CD4-positive, alpha-beta T cell treated with Interleukin-6 at 100 ng/mL for 8 hours (primary cell): ENCODE measurements at places on chromosomes 11 and 22.

- no peak for DNase-seq
Observed at GRCh38 chr11:5038341-5038740, 8.0 kb upstream of the OR52J3 start.

DNA sequence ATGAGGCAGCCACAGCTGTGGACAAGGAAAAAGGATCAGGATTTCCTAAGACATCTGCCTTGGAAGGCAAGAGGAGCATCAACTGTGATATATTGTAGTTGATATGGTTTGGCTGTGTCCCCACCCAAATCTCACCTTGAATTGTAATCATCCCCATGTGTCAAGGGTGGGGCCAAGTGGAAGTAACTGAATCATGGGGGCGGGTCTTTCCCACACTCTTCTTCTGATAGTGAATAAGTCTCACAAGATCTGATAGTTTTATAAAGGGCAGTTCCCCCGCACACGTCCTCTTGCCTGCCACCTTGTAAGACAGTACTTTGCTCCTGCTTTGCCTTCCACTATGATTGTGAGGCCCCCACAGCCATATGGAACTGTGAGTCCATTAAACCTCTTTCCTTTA is 10.2 kb downstream of the RIC8A start:
- DNase-seq = no peak

GRCh38 chr22:35330258-35330861 is 30.7 kb downstream of the TOM1 start:
- peak; percentile 77 for DNase-seq

DNA sequence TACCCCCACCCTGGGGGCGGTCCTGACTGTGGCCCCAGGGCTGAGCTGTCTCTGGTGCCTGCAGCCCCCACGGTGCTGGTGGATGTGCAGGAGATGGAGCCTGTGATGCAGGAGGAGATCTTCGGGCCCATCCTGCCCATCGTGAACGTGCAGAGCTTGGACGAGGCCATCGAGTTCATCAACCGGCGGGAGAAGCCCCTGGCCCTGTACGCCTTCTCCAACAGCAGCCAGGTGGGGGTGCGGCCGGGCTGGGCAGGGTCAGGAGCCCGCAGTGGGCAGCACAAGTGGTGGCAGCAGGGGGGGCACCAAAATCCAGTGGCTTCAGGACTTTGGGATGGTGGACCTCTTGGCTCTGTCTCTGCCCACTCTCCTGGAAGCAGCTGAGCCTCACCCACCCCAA is 8.0 kb upstream of the NDUFS8 start:
- DNase-seq = no peak

DNA sequence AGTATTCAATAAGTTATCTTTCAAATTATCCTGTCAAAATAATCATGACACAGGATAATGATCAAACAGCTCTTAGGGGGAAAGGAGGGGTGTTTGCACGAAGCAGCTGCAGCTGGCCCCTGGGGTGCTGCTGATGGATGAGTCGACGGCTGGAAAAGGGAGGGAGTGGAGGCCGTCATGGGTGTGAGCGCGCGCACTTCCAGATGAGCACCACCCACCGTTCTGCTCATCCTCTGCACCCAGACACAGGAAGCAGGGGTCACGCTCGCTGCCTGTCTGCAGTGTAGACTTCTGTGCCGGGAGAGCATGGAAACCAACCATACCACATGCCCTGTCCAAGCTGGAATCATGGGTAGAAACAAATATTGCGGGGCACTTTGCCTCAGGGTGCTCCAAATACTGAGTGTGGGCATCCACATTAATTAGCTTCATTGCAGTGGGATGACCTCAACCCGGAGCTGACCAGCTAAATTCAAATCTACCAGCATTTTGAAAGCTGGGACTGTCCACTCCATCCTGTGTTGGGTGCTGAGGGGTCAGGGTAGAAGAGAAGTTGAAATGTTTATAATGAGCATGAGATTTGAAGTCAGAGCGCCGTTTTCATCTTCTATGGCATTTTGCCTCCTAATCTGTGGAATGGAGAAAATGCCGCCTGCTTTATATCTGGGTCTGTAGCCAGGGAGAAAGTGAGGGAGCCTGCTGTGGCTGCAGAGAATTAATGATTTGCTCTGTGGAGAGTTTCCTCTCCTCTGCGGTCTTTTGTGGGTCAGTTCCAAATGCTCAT is 802.4 kb downstream of the TBC1D22A start:
- no peak for DNase-seq

- no peak for DNase-seq
Observed at GRCh38 chr11:95939091-95939490, 15.2 kb upstream of the MTMR2 start.

GRCh38 chr11:19173964-19174638 is 27.7 kb downstream of the CSRP3 start:
- DNase-seq = no peak

DNA sequence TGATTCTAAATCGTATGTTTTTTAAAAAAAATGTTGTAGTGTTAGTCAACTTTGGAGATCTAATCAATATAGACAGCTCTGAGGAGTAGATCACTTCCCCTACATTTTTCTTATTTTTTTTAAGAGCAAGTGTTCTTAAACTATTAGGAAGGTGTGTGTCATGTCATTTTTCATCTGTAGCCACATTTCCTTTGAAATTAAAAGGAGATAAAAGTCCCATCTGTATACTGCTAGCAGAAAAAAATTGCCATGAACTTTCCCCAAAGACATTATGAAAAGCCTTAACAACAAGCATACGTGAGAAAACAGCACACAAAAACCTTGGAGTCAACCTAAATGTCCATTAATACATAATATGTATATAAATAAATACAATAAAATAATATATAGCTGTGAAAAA is 286.6 kb downstream of the ETS1 start:
- no peak for DNase-seq

DNA sequence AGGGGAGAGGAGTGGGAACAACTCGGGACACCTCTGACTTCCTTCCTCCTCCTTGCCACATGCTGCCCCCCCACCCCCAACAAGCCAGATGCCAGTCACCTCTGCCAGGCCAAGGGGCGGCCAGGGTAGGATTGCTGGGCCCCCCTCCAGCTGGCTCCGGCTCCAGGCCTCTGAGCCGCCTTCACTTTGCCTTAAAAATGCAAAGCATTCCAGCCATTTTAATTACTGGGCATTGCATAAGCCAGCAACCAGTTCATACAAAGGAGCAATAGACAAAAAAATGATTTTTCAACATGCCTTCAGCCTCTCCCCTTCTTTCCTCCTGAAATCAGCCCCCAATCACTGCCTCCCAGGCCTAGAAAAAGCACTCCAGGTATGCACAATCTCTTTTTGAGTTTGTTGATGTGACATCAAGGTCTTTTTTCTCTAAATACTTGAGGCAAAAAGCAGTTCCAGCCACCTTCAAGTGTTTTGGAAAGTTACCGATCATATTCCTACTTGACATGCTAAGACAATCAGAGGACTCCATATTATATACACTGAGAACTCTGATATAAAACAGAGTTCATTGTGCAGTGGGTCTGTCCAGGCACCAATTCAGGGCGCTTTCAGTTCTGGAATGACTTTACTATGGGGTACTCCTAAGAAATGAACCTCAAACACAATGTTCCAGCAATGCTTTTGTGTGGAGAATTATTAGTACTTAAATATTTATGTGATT is 12.4 kb upstream of the TIMP3 start:
- no peak for DNase-seq
